Articular chondrocyte of knee joint (primary cell): ENCODE measurements at places on chromosomes 3 and 15. TPM values are rescaled to one million over a fixed set of nuclear protein-coding genes. Genes with fewer than 3 reads are reported as not detected.

Gene RTP1
- total RNA-seq = not detected in 2 replicates

Gene GP9
- not detected in 2 replicates for total RNA-seq

Gene RTP4
- total RNA-seq = 2.5 and 4.4 TPM in 2 replicates

Gene H1-8
- not detected in 2 replicates for total RNA-seq

Gene TJP1
- total RNA-seq = 72.1 and 92.2 TPM in 2 replicates

Gene C3orf49
- total RNA-seq = not detected in 2 replicates
